ENCODE measurements at places on chromosomes 4 and X. TPM values are rescaled to one million over a fixed set of nuclear protein-coding genes. Genes with fewer than 3 reads are reported as not detected.

DNA sequence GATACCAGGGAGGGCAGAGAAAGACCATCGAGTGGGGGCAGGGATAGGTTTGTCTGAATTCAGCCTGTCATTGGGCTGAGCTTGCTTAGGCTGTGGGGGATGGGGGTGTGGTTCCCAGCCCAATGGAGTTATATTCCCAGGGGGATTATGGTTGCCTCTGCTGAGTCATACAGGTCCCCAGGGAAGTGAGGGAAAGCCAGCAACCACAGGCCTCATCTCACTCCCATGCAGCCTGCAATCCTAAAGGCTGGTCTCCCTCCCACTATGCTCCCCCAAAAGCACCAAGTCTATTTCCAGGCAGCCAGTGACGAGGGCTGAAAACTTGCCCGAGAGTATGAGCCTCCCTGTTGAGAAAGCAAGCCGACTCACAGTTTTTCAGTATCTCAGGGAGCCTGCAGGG is 39.3 kb downstream of the AFM start:
- DNase-seq = no peak

GRCh38 chr4:112181358-112182000 is 36.2 kb downstream of the FAM241A start:
- no peak for DNase-seq

GRCh38 chr4:166527500-166527899 is 654.5 kb downstream of the TLL1 start:
- no peak for DNase-seq

DNA sequence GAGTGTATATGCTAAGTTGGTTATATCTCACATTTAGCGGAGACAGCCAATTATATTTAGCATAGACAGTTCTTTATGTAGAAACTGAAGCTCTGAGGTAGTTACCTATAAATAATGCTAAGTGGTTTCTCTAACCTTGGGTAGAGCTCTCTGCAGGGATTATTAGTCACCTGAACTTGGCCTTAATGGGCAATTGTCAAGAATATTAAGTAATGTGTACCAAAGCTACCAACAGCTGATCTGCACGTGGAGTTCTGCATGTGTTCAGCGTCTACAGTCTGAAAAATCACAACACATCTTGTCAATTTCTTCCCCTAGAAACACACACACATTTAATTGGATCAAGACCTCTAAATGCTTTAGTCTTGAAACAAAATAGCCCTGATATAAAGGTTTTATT is 740.6 kb upstream of the FAM241A start:
- DNase-seq = no peak

DNA sequence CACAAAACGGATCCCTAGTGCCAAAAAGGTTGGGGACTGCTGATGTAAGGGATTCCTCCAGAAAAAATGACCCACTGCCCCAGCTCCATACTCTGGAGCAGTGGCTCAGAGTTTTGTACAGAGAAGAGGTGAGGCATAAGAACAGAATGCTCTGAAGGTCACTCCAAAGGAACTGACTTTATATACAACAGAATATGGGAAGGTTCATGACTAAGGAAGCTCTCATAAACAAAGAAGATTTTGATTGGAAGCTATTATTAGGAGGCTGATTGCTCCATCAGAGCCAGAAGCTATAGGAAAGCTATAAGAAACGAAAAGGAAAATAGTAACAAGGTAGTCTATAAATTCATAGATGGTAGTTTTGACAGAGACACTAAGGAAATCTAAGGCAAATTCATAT is 203.1 kb downstream of the SLC7A11 start:
- no peak for DNase-seq

GRCh38 chr4:152283801-152284470 is 252.0 kb downstream of the FBXW7 start:
- DNase-seq = no peak

Gene C4orf33
- total RNA-seq = 18.6 TPM
